ENCODE measurements at places on chromosomes 4 and X.
A peak's percentile ranks its signal among the peaks of the same experiment; 100 is the strongest.

DNA sequence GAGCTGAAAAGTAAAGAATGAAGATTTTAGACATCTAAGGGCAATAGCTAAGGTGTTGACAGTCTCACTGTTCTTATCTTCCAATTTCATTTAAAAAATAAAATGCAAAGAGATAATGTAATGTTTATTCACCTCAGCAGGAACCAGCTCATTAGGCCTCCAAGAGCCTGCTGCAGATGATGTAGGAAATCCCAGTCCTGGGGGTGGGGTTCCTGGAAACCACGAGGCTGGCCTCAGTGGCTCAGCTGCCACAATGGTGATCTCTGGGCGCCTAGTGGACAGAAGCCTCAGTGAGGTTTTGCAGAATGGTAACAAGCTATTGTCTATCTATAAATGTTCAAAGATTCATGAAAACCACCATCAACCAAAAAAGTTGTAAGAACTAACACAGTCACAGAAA is 77.3 kb downstream of the RPS3A start:
- no peak for DNase-seq

- DNase-seq, result no peak
Observed at GRCh38 chr4:85298037-85298436, 176.9 kb upstream of the ARHGAP24 start.

GRCh38 chrX:42943051-42943974 is 165.3 kb upstream of the PPP1R2C start:
- no peak for DNase-seq

- DNase-seq, result no peak
Observed at GRCh38 chr4:144967161-144967560, 130.8 kb downstream of the ANAPC10 start.

DNA sequence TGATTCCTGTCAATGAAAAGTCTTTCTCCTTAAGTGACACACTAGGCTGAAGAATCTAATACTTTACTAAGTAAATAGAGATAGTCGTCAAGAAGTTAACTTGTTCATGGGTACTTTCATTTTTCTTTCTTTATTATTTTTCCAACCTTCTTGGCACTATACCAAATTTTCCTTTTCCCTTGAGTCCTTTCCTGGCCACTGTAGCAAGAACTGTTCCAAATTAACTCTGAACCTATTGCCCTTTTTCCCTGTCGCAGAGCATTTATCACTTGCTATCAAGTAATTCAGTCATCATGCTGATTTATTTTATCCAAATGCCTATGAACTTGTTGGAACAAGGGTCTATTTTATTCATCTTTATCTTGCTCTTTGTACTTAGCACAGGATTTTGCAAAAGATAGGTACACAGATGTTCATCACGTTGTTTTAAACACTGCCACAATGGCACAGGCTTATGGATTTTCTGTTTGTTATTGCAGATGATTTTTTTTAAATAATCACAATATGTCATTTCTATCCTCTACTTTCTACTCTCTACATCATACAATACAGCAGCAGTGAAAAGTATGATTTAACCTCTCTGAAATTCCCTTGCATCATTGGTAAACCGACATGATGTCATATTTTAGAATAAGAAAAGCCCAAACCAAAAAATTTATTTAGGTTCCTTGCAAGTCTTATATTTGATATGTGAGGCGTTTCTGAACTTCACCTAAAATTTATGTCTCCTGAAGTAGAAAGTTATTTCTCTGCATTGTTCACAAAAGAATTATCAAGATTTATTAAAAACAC is 2352.3 kb downstream of the PCDH7 start:
- DNase-seq, result no peak

GRCh38 chr4:153112041-153112441 is 92.2 kb upstream of the TRIM2 start:
- no peak for DNase-seq

DNA sequence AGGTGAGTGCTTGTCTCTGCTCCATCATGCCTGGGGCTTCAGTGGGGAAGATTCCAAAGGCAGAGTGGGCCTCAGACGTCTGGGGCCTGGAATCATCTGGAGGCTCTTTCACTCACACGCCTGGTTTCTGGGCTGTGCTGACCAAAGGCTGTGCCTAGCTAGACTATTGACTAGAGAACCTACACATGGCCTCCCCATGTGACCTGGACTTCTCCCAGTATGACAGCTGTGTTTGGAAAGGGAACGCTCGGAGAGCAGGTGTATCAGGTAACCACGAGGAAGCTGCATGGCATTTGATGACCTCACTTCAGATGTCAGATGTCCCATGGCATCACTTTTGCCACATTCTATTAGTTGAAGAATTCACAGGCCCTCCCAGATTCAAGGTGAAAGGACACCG is 51.0 kb downstream of the ADGRL3 start:
- no peak for DNase-seq

DNA sequence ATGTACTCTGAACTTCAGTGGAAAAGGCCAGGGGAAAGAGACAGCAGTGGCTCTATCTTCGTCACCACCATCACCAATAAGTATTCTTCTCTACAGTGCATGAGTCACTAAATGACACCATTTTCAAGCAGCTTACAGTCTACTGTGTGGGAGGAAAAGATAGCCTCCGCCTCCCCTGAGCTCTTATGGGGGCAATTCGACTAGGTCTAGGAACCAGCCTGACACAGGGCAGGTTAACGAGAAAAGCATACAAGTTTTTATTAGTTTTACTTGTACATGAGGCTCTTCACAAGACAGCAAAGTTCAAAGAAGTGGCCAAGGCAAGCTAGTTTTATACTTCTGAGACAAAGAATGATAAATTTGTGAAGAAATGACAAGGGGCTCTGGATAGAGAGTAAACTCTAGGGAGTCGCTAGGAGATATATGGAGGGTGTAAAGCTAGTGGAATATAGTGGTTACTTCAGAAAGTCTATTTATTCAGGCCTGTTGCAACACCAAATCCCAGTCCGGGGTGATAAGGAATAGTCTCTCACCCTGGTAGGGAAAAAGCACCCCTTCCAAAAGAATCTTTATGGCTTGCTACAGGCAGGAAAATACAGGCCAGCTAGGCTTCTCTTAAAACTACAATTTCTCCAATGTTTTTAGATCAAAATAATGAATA is 49.7 kb downstream of the SCD5 start:
- DNase-seq, result no peak

- DNase-seq, result no peak
Observed at GRCh38 chrX:83145876-83146275, 362.2 kb upstream of the POU3F4 start.

DNA sequence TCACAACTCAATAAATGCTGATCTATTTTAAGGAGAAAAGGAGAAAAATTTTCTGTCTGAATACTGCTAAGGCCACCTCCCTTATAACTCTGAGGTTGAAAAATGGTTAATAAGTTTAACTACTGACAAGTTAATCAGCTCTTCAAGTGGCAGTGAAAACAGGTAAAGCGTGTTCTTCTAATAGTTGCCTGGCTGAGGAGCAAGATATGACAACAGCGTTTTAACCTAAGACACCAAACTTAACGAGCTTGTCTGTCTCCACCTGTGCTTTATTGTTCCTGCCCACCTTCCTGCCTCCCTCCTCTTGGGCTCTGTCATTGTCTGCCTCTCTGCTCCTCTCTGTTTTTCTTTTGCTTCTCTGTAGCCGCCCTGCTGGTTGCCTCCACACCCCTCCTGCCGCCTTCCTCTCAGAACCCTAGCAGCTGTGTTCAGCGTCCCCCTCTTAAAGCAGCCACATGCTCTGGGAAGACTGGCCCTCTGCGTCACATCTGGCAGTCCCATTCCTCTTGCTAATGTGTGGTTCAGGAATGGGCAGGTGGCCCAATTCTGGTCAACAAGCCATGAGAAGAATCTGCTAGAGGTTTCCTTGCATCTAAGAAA is 4.3 kb upstream of the TSPAN5 start:
- DNase-seq, result no peak

DNA sequence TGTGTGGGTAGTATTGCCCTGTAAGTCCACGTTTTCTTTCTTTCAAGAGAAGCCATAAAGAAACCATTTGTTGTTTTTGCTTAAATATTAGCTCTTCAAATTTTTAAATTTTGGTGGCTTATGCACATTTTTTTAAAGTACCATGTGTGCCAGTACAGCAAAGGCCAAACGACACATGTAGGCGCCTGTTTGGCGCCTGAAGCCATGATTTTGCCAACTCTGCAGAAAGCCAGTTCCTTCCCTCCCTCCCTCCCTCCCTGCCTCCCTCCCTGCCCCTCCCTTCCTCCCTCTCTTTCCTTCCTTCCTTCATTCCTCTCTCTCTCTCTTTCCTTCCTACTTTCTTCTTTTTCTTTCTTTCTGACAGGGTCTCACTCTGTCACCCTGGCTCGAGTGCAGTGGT is 65.9 kb upstream of the LIMCH1 start:
- DNase-seq, result no peak

- DNase-seq, result no peak
Observed at GRCh38 chr4:101262683-101263082, 84.6 kb downstream of the PPP3CA start.

- no peak for DNase-seq
Observed at GRCh38 chrX:3191796-3192195, 150.5 kb downstream of the ARSF start.

DNA sequence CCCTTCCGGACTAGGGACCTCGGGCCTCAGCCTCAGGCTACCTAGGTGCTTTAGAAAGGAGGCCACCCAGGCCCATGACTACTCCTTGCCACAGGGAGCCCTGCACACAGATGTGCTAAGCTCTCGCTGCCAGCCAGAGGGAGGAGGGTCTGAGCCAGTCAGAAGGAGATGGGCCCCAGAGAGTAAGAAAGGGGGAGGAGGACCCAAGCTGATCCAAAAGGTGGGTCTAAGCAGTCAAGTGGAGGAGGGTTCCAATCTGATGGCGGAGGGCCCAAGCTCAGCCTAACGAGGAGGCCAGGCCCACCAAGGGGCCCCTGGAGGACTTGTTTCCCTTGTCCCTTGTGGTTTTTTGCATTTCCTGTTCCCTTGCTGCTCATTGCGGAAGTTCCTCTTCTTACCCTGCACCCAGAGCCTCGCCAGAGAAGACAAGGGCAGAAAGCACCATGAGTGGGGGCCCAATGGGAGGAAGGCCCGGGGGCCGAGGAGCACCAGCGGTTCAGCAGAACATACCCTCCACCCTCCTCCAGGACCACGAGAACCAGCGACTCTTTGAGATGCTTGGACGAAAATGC is at the start of gene WAS:
Gene WAS (plus strand): TSS at position 389 of the 572 bp plus-strand sequence. CDS start 55 bp downstream, at position 444.
- no peak for DNase-seq

DNA sequence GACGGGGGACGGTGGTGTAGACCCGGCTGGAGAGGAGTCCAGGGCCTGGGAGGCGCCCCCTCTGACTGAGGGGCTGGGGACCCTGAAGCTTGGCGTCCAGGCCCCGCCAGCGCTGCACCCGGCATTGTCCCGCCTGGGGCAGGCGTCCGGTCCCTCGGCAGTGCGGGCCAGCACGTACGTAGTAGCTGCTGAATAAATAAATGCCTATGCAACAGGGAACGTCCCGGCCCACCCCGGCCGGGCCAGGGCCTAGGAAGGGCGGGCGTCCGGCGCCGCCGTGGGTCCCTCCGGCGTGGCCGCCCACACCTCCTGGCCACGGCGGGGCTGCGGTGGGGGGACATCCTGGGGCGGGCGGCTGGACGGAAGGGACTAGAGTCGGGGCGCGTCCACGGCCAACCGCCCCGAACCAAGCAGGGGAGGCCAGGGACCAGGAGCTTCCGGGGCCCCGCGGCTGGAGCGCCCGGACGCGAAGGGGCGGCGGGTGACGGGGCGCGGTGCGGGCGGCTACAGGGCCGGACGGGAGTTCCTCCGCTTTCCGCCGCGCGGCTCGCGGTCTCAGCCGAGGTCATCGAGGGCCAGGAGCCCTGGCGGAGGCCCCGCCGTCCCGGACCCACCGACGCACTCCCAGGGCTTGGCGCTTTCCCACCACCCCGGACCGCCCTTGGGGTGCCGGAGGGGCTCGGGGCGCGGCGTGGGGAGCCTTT is 886 bp upstream of the WWC2 start:
- peak; percentile 62 for DNase-seq

DNA sequence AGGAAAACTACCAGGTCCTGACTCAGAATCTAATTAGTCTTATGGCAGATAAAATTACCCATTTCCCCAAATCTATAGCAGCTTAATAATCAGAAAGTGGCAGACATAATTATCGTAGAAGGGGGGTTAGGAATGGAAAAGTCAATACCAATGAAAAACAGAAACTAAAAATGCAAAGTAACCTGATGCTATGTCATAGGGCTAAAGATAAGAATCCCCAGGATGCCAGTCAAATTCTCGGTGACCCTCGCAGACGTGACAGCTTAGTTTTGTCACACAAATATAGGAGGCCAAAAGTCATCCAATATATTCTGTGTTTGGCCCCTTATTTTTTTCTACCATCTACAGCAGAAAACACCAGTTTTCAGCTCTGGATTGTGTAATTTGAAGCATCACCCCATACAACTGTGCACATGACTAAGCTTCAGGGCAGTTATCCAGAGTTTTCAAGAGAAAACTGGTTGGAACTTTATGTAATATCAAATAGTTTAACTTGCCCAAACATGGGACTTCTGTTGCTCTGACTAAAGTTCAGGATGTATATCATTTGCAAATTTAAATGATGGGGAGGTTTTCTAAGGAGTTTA is 30.9 kb downstream of the RASSF6 start:
- DNase-seq, result no peak
